Fibroblast of skin of left biceps (primary cell): ENCODE measurements at places on chromosomes 4 and X.

- no peak for DNase-seq
Measured at GRCh38 chrX:122546269-122546668, 637.8 kb upstream of the GRIA3 start.

- DNase-seq: no peak
Measured at GRCh38 chrX:140944710-140945109, 57.7 kb upstream of the SPANXB1 start.

- peak; percentile 12 for DNase-seq
Measured at GRCh38 chr4:6546681-6547447, 28.1 kb upstream of the MAN2B2 start.

- DNase-seq: no peak
Measured at GRCh38 chr4:143358419-143358818, 21.7 kb downstream of the GAB1 start.

DNA sequence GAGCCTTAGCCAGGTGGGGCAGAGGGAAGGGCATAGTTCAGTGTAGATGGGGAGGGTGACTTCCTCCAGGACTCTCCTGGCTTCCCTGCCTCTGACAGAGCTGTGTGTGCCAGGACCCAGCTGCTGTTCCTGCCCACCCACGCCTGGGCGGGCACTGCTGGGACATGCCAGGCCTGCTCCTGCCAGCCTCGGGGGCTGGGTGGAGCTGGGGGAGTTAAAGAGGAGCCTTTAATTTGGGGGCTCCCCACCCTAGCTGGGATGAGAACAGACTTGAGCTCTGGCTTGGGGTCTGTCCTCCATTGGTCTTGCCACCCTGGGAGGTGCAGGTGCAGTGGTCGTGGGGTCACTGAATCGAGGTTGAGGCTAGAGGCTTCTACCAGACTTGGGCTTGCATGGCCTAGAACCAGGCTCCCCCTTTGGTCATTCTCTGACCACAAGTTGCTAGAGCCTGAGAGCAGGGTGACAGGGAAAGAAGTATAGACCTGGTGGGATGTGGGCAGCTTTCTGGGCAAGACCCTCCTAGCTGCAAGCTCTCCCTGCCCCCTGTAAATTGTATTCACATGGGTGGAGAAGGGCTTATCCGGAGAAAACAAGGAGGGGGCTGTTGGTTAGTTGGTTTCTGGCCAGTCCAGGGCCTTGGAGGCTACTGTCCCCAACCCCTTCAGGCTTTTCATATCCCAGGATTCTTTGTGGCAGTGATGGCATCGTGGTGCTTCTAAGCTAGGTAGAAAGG, 5.7 kb downstream of the EFNB1 start:
- no peak for DNase-seq

- DNase-seq: no peak
Measured at GRCh38 chr4:171929477-171929876, 116.3 kb downstream of the GALNTL6 start.

DNA sequence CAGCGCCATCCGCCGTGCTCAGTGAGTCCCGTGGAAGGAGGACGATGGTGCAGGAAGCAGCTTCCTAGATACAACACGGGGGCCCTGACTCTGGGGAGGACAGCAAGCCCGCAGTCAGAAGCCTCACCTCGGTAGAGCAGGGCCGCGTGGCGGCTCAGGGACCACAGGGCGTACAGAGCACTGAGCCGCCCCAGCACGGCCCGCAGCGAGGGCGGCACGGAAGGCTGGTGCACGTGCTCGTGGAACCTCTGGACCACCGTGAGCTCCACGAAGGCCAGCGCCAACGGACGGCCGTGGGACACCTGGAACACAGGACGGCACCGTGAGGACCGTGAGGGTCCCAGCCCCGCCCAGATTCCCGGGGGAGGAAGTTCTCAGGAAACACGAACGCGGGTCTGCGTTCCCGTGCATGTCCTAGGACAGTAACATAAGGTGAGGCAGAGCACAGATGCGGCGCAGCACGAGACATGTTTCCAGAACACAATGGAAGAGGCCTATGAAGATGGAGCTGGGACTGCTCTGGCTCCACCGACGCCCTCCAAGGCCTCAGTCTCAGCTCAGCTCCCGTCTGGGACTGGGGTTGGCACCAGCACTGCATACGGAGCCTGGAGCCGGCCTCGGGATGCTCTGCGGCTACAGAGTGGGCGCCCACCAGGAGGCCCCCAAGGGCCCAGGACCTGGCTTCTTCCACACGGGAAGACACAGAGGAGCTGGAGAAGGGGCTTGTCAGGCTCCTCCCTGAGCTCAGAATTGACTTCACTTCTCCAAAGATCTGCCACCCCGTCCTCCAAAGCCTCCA, 65.5 kb downstream of the ACOX3 start:
- no peak for DNase-seq

DNA sequence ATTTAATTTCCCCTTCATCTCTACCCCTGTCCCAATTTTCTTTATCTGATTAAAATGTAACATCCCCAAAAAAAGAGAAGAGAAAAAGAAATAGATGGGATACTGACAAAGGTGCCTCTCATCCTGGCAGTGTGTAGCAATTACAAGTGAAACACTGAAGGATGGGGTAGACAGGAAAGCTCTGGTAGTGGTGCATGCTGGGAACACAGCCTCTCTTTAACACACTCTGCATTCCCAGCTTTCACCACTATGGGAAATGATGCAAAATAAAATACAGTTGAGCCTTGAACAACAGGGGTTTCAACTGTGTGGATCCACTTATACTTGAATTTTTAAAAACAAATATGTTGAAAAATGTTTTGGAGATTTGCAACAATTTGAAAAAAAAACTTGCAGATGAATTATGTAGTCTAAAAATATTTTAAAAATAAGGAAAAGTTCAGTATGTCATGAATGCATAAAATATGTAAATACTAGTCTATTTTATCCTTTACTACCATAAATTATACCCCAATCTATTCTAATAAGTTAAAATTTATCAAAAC, 239.2 kb upstream of the DDX53 start:
- DNase-seq: no peak

GRCh38 chrX:150643271-150643670, 49.9 kb upstream of the MTMR1 start:
- no peak for DNase-seq

DNA sequence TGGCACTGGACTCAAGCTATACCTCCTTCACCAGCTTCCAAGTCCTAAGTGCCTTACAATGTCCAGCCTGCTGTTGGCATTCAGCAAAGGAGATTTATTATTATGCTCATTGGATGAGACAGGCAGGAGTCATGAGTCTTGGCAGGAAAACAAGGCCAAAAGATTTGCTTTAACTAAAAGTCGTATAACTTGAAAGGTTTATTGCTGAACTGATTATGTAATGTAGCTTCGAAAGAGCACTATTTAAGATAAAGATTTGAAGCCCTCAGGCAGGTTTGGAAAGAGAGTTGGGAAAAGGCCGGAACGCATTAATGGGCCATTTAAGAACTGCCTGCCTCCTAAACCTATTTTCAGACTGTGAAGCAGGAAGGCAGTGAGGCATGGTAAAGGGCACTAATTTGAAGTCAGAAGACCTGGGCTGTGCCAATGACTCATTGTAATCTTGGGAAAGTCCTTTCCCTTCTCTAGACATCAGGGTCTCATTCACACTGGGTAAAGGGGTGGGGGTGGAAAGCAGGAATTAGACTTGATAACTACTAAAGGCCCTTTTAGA, 280.5 kb upstream of the EDA2R start:
- no peak for DNase-seq

GRCh38 chr4:121594796-121595526, 101.8 kb downstream of the ANXA5 start:
- peak; percentile 37 for DNase-seq

GRCh38 chrX:19019996-19020395, 36.1 kb upstream of the PHKA2 start:
- no peak for DNase-seq

DNA sequence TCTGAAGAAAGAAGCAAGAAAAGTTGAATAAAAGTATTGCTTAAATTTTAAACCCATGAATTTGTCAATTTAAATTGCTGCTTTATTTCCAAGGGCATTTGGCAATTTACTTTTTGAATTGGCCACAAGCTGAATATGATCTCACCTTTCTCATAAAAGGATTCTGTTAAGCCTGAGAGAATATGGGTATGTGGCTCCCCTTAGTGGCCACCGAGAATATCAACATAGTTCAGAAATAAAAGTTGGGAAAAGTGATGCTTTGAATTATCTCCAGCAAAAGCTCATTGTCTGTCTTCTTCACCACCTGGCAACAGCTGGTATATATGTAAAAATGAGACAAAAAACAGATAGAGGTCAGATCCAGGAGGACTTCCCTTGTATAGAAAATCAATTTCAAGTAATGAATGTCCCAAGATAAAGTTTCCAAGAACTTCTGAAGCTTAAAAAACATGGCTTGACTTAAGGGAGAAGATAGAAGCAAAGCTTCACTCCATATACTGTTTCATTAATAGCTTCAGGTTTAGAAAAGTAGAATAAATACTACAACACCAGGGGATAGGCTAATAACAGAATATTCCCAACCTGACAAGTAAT, 290.7 kb upstream of the FAM241A start:
- peak; percentile 23 for DNase-seq

- DNase-seq: no peak
Measured at GRCh38 chr4:160299608-160300007, 1196.7 kb downstream of the RAPGEF2 start.

DNA sequence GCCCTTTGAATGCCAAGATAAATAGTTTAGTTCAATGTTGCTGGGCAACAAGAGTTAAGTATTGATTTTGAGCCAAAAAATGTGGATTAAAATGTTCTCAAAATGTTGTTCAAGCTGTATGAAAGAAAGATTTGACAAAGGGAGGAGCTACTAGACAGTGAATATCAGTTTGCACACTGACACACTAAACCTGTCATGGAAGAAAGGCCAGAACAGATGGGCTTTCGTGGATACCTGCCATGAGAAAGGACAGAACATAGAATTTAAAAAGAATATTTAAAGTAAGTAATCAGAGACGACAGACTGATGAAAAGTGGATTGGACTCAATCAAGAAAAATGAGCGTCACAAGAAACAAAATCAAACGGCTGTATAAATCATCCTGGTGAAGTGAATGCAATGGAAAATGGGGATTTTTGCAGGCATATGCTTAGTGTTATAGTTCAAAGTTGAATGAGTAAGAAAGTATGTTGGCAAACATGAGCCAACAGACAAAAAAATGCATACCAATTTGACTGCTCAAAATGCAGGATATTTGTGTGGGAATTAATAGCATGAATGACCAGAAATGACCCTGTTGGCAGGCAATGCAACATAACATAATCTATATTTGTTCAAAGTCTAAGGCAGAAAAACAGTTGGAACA, 7.4 kb downstream of the PCDH18 start:
- peak; percentile 76 for DNase-seq
